ENCODE measurements at places on chromosomes 11 and 22.
A peak's percentile ranks its signal among the peaks of the same experiment; 100 is the strongest.

DNA sequence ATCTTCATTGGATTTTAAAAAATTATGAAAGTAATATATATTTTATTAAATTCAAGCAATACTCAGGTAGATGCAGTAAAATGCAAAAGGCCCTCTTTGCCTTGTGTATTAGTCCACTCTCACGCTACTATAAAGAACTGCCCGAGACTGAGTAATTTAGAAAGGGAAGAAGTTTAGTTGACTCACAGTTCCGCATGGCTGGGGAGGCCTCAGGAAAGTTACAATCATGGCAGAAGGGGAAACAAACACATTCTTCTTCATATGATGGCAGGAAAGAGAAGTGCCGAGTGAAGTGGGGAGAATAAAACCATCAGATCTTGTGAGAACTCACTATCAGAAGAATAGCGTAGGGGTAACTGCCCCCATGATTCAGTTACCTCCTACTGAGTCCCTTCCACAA lies 130.8 kb downstream of the HIPK3 start:
- no peak for DNase-seq

GRCh38 chr11:111549196-111549868 lies 8.8 kb downstream of the LAYN start:
- DNase-seq = peak; percentile 48

DNA sequence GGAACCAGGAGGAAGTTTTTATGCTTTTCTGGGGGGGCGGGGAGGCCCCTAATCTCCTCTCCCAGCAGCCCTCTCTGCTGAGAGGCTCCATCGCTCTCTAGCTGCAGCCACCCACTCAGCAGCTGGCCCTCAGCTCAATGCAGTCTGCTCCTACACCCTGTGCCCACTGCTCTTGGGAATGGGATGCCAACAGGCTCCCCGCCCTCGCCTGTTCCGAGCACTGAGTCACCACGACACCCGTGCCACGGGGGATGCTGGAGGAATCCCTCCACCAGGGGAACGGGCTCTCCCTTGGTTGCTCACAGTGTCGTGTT lies 23.5 kb upstream of the SUSD2 start:
- DNase-seq = no peak

GRCh38 chr11:78562398-78562797 lies 12.3 kb downstream of the NARS2 start:
- DNase-seq = peak; percentile 88

DNA sequence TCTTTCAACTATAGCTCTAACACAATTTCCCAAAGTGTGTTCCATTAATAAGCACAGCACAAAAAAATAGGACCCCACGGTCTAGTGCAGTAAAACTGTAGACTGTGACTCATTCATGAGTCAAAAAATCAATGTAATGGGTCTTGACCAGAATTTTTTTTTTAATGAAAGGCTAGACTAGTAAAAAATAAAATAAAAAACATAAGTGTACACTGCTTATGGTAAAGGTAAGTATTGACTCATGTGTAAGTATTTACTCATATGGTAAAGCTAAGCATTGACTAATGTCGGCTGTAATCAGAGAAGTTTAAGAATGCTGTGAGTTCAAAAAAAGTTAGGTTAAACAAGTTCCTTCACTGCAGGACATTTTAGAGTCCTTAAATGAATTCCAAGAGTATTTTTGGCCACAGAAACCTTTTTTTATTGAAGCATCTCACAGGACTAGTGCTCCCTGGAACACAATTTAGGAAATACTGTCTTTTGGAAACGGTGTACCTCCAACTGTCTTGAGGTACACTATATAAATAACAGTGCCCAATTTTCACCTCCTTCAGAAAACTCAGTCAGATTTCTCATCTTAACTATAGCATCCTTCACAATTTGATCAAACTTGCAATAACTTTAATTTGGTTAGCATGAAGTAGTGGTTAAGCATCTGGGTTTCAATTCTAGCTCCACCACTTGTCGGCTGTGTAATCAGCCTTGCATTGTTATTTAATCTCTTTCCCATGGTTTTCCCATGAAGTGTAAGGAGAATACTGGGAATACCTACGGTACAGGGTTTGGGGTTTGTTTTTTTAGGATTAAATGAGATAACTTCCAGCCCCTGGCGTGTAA lies 2.1 kb downstream of the CCDC73 start:
- DNase-seq = no peak

GRCh38 chr11:58395581-58395980 lies 11.1 kb downstream of the OR5B3 start:
- DNase-seq = peak; percentile 9

DNA sequence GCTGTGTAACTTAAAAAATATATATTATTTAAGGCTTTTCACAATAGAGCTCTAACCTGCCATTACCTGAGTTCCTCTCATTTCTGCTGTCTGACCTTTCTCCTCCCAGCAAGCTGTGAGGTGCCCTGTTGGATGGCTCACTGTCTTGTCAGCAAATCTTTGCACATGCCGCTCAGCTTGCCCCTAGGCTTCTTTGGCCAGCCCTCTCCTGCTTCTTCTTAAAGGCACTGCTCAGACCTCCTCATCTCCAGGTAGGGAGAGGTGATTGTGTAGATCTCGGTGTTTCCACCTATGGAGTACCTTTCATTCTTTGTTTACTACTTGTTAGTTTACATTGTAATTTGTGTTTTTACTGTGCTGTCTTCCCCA lies 96.5 kb downstream of the EXT2 start:
- no peak for DNase-seq

GRCh38 chr11:126751242-126751641 lies 249.3 kb downstream of the KIRREL3 start:
- DNase-seq = peak; percentile 17

- no peak for DNase-seq
These were observed 17.0 kb upstream of the SORL1 start for GRCh38 chr11:121435132-121435531.
